ENCODE measurements at places on chromosomes 1 and 21.
A peak's percentile ranks its signal among the peaks of the same experiment; 100 is the strongest.

- DNase-seq, result peak; percentile 61
Measured at GRCh38 chr1:93723110-93723509, 41.5 kb upstream of the BCAR3 start.

GRCh38 chr1:74673351-74674111 lies at the start of gene ERICH3:
TSS of gene ERICH3 (minus strand) at chr1:74673792. CDS start at chr1:74673519, 273 bp downstream.
- DNase-seq, result no peak

- DNase-seq, result no peak
Measured at GRCh38 chr21:42314616-42315295, 453 bp downstream of the TFF3 start.

DNA sequence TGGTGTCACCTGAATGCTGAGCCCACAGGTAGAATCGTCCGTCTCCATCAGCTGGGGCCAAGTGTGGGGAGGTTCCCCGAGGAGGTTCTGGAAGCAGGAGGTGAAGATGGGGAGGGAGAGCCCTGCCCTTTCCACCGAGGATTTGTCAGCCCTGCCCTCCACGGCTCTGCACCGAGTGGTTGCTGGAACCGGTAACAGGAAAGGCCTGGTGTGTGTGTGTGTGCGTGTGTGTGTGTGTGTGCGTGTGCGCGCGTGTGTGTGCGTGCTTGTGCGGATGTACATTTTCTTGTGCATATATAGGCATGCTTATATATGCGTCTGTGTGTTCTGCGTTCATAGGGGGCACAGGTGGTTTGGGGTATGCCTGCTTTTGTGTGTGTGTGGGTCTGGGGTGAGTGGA lies 3.5 kb downstream of the NBL1 start:
- no peak for DNase-seq

GRCh38 chr1:224700918-224701531 lies 84.9 kb downstream of the CNIH3 start:
- peak; percentile 44 for DNase-seq

- peak; percentile 78 for DNase-seq
Measured at GRCh38 chr1:218377143-218377660, 32.1 kb downstream of the TGFB2 start.

DNA sequence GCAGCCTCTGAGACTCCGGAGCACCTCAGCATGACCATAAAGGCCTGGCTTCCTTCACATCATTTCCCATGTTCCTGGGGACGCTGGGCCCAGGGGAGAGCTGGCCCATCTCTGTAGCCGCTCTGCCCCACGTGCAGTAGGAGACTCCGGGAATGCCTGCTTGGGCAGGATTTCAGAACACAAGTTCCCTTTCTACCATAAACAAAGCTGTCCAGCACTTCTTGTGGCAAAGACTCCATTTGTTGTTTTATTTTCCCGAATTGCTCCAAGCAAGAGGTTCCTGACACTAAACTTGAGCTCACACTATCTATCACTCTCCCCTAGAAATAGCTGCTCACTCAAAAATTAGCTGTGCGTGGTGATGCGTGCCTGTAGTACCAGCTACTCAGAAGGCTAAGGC lies 21.9 kb downstream of the CHD5 start:
- no peak for DNase-seq

Measured in urothelium cell line (cell line).